ENCODE measurements at places on chromosomes 3 and 15. TPM values are rescaled to one million over a fixed set of nuclear protein-coding genes. Genes with fewer than 3 reads are reported as not detected.

Gene DPPA2
- total RNA-seq = not detected

Gene CHRNA7
- 0.76 TPM for total RNA-seq

Gene TNFAIP8L3
- total RNA-seq = 7.3 TPM

Gene CCDC39
- not detected for total RNA-seq

Gene TUSC7
- total RNA-seq = not detected

All from esophagus mucosa (tissue), 1 donor.